ENCODE measurements at places on chromosomes 6 and 20. TPM values are rescaled to one million over a fixed set of nuclear protein-coding genes. Genes with fewer than 3 reads are reported as not detected.

Gene LY6G6D
- total RNA-seq = not detected

Gene CCM2L
- 2.7 TPM for total RNA-seq

DNA sequence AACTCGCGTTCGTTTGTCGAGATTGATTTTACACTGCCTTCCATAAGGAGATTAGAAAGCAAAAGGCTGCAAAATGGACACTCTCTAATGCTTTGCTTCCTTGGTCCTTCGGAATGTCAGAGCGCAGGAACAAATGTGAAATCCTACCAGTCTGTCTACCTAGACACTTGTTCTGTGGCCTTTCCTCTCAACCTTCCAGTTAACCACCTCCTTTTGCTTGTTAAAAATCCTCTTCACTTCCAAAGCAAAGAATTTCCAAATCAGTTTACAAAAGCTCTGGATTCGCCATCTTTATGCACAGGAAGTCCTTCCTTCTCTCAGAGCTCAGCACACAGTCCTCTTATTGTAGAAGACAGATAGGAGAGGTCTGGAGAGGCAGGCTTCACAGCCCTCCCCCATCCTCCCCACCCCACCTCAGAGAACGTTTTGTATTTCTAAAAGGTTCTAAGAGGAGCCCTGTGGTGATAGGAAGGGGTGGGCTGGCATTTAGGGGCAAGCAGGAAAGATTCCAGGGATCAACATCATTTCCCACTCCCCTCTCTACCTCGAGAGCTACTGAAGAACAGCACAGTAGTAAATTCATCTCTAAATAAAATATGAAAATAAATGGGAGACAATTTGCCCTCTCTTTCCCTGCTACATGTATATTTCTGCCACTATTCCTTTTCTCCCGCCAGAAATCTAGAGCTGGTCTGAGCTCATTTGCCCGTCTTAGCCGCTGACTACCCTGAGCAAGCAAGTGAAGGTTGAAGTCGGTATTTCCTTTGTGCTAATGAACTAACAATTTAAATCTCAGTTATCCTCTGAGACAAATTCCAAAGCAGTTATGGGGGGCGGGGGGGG lies 18.9 kb downstream of the TFAP2A start:
- no peak overlapping the region for H3K27ac ChIP-seq
- H3K4me3 ChIP-seq = no peak overlapping the region
- no peak for DNase-seq
- H3K4me1 ChIP-seq = no peaks in the 10 kb centered on the region
- H3K36me3 ChIP-seq = no peaks in the 10 kb centered on the region

DNA sequence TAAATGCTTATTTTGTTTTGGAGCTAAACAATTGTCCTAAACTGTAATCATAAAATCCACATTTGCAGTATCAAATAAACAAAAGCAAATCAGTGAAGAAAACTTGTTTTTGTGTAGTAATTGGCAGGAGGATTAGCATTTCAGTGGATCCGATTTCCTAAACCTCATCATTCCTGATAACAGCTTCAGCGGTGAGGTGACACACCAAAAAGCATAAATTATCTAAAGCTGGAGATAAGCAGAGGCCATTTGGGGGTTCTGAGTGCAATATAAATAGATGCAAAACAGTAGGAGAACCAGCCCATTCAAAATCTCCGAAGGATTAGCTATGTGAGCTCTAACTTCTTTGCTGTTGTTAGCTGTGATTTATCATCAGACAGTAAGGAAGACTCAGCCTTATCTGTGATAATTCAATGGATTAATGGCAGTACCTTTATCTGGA lies 235.8 kb downstream of the EPHA7 start:
- H3K27me3 ChIP-seq = no peaks in the 10 kb centered on the region
- no peak overlapping the region for H3K27ac ChIP-seq
- DNase-seq = no peak
- H3K4me1 ChIP-seq = no peaks in the 10 kb centered on the region
- H3K4me3 ChIP-seq = no peak overlapping the region
- no peaks in the 10 kb centered on the region for H3K36me3 ChIP-seq

DNA sequence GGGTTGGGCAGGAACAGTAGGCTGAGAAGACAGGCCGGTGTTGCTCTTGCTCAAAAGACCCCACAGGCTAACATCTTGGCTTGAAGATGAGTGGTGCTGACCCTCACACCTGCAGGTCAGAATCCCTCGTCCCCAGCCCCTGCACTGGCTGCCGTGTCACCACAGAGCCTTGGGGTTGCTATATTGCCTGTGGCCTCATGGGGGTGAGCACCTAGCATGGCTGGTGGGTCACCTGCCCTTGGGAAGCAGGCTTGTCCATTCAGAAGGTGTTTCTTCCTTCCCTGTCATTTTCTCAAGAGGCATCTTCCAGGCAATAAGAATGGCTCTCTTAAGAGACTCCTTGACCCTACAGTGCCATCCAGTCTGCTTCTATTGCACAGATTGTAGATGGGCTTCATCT lies 7.7 kb downstream of the SLC22A16 start:
- no peak overlapping the region for H3K4me3 ChIP-seq
- no peak for DNase-seq
- H3K27me3 ChIP-seq = no peaks in the 10 kb centered on the region
- H3K27ac ChIP-seq = no peak overlapping the region
- no peaks in the 10 kb centered on the region for H3K36me3 ChIP-seq
- no peaks in the 10 kb centered on the region for H3K4me1 ChIP-seq

Gene CAP2
- 2.9 TPM for total RNA-seq

Gene ATP6V1G2
- 3.3 TPM for total RNA-seq

Gene C6orf58
- not detected for total RNA-seq

DNA sequence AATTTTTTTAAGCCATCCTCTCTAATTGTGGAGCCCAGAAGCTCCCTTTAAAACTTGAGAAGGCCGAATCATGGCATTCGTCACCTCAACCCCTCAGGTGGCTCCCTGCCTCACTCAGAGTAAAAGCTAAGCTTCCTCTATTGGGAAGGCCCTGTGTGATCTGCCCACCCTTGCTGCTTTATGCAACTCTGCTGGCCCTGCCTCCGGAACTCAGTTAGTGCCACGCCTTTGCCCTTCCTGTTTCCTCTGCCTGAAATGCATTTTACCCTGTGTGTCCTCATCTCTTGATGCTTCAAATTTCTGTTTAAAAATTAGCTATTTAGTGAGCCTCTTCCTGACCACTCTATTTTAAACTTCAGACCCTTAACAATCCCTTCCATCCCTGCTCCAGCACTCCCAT lies 5.7 kb downstream of the PACRG start:
- no peaks in the 10 kb centered on the region for H3K36me3 ChIP-seq
- no peaks in the 10 kb centered on the region for H3K4me1 ChIP-seq
- no peak for DNase-seq
- H3K27me3 ChIP-seq = no peaks in the 10 kb centered on the region
- no peak overlapping the region for H3K27ac ChIP-seq

DNA sequence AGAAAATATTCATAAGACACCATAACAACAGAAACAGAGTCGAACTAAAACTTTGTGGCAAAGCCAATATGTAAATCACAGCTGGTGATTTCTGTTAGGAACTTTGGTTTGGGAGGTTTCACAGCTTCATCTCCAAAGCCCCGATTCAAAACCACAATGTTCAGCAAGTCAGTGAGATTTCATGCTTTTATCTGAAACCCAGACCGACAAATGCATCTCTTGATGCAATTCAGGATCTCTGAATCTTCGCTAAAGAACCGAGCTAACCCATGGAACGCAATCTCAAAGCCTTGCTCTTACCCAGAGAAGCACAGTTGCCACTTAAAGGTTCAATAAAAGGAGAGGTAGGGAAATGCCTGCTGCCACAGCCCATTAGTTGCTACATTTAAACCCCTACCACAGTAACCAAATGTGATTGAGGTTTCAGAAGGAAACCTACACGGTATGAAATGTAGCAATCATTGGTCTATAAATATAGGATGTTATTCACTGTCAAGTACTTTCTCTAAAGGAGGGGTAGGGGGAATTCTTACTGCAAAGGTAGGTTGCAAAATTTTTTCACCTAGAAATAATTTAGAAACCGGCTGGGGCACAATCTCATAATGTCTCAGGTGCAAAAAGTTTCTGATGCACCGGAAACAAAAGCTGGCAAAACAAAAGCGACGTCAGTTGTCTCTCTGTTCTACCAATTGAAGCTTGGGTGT lies 381.0 kb upstream of the ARID1B start:
- no peaks in the 10 kb centered on the region for H3K36me3 ChIP-seq
- DNase-seq = no peak
- H3K27ac ChIP-seq = no peak overlapping the region
- no peak overlapping the region for H3K4me3 ChIP-seq

- no peaks in the 10 kb centered on the region for H3K4me1 ChIP-seq
- H3K27ac ChIP-seq = no peak overlapping the region
- H3K27me3 ChIP-seq = no peaks in the 10 kb centered on the region
- no peak overlapping the region for H3K4me3 ChIP-seq
- no peak for DNase-seq
- H3K36me3 ChIP-seq = no peaks in the 10 kb centered on the region
Measured at GRCh38 chr6:54716877-54717276, 129.7 kb upstream of the FAM83B start.

- no peaks in the 10 kb centered on the region for H3K36me3 ChIP-seq
- peaks cover 7% of the 10 kb centered on the region for H3K4me1 ChIP-seq
- H3K4me3 ChIP-seq = peak overlapping the region; percentile 69
- no peak overlapping the region for H3K27ac ChIP-seq
- DNase-seq = no peak
Measured at GRCh38 chr6:150005761-150006651, 19.3 kb downstream of the RAET1L start.

DNA sequence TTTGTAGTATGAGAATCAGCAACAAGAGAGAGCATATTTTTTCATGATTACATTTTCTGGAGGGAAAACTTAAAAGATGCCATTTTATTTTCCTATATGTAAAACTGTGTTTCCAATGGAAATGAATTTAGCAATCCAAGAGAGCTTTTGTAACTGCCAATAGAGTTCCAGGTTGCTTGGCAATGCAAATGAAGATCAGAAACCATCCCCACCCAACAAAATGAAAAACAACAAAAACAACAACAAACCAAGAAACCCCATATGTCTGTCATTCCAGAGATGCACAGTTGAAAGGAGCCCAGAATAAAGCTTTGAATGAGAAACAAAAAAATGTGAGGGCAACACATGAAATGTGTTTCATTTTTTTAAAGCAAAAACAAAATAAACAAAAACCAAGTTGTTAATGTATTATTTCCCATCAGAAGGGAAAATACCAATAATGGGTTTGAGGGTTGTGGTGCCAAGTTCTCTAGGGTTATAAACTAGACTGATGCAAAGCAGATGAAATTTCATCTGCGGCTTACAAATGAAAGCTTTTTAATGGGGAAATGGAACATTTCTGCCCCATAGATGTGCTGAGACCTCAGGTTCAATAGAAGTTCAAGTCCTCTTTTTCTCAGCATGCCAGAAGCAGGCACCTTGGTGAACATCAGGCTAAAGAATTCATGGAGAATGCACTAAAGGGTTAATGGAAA lies 121.5 kb upstream of the MCHR2 start:
- H3K27ac ChIP-seq = no peak overlapping the region
- H3K4me1 ChIP-seq = no peaks in the 10 kb centered on the region
- no peaks in the 10 kb centered on the region for H3K27me3 ChIP-seq
- no peak for DNase-seq

GRCh38 chr6:168349718-168350210 lies 30.2 kb upstream of the DACT2 start:
- H3K27me3 ChIP-seq = no peaks in the 10 kb centered on the region
- no peak overlapping the region for H3K27ac ChIP-seq
- no peak for DNase-seq
- H3K4me3 ChIP-seq = no peak overlapping the region

Gene PRDM1
- total RNA-seq = 4.1 TPM

All from testis (tissue), 5 donors.